ENCODE measurements at places on chromosomes 5 and 9.

DNA sequence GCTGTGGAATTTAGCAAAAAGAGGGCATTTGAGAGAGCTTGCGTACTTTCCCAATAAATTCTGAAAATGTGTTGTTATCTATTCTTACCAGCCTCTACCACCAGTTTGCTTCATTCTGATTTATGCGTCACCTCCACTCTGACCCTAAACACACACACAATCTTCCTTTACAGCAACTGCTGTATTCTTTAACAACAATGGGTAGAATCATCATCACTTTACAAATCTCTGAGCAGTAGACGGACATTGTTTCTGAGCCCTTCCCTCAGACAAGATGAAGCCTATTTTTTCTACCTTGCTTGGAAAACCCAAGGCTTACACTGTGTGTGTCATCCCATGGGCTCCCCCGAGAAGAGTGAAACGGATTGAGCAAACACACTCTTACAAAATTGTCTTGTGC lies 83.1 kb upstream of the RASA1 start:
- no peak for DNase-seq

- DNase-seq: no peak
These were observed 233.0 kb upstream of the SGCD start for GRCh38 chr5:156094001-156094400.

- DNase-seq: no peak
These were observed 13.0 kb upstream of the DAB2IP start for GRCh38 chr9:121638399-121638798.

GRCh38 chr9:37732086-37732741 lies 21.4 kb upstream of the TRMT10B start:
- DNase-seq: no peak

DNA sequence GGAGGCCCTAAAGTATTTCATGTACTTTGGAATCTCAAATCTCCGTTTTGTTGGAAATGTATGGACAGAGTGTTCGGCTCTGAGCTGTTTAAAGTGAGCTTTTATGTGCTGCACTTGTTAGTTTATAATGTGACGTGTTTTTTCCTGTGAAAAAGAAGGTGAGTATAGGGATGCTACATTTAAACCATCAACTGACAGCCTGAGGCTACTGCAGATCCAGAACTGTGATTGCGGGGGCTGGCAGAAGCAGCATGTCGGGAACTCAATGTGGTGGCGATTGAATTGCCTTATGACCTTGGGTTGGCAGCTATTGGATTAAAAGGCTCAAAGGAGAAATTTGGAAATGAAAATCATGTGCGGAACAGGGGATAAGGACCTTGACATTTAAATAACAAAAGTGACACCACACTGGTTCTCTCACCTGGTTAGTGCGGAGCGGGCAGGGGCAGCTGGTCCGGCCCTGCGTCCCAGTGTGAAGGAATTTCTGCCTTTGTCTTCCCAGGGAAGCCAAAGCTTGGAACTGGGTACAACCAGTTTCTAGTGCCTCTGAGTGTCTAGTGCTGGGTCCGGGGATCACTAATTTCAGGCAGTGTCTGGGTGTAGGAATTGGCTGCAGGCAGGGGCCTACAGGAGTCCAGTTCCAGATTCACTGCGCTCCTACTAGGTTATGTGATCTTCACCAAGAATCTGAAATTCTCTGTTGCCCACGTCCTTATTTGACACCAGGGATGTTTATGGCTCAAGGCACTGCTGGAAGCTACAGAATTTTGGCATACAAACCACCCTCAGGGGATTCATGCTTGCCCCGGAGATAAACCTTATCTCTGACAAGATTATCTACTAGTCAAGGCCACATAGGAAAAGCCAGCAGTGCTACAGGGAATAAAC lies 120.7 kb upstream of the ERCC6L2 start:
- DNase-seq: no peak

DNA sequence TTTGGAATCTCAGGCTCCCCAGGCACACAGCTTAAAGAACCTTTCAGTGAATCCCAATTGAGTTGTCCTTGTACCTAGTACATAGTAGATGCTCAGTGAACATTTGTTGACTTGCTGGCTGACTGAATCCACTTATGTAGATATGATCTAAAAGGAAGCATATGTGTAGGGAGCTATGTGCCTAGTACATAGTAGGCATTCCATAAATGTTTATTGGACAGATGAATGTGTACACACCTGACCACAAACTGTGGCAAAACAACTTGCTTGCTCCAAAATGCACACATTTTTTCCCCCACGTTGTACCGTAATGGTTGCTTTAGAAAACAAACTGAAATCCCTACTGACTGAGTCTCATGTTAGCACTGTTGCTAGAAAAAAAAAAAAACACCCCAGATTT lies 80.2 kb upstream of the IL12B start:
- DNase-seq: no peak

DNA sequence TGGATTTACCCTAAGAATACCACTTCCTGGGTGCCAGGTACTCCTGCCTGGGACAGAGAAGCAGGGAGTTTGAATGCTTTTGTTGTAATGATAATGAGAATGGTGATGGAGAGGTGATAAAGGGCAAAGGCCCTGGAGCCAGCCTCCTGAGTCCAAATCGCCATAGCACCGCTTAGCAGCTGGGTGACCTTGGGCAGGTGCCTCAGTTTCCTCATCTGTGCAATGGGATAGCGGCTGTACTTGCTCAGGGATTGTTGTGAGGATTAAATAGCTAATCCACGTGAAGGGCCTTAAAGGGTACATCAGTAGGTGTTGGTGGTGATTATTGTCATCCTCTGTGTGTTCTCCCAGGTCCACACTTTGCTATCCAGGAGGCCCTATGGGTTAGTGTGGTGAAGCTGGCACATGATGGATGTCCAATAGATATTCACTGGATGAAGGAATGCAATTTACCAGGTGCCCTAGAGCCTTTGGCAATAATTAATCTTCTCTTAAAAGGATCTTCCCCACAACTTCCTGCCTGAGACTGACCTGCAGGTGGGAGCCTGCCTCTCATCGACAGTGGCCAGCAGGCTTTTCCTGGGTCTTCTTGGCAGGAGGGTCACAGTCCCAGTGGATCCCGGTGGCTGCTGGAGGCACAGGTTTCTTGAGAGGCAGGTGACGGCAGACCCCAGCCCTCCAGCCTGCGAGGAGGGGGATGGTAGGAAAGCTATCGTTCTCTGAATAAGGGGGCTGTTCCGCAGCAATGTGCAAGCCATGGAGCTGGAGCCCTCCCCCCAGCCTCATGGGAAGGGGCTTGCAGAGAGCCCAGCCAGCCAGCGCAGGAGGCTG lies 160.2 kb downstream of the MACROH2A1 start:
- no peak for DNase-seq
